Activated effector memory CD4-positive, alpha-beta T cell treated with anti-CD3 and anti-CD28 coated beads, Interleukin-2, amount 50 U/mL, for 16 hours (primary cell): ENCODE measurements at places on chromosomes 5 and 9.

DNA sequence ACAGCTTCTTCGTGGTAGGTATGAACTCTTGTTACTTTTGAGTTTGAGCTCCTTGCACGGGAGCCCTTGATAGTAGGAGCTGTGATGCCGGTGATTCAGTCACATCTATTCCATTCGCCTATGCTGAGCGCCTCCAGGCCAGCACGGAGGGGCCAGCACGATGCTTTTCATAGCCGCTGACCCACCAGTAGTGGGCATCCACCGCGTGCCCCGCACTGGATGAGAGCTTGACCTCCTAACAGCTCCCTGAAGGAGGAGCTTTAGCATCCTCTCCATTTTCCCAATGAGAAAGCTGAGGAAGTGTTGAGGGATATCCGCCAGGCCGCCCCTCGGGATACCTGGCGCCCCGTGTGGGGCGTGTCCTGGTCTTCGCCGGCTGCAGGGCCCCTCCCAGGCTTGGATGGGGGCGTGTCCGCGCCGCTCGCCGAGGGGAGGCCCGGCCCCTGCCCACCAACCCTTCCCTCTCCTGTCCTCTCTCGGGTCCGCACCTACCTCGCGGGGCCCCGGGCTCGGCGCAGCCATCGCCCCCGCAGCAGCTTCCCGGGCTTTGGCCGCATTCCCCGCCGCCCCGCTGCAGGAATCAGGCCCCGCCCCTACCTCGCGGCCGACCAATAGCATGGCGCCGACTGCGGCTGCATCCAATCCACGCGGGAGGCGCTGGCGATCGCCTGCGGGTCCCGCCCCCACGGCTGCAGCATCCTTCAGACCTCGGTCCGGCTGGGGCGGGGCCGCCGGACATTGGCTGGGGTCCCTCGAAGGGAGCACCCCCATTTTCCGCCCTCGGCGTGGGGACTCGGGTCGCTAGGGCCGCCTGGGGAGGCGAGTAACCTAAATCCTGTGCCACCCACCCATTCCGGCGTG is at the start of gene PIP5KL1:
Gene PIP5KL1, minus strand, starts transcription at position 547 of the 861 bp plus-strand sequence. Its CDS starts 25 bp downstream, at position 522.
- peak; percentile 91 for DNase-seq

GRCh38 chr5:142069606-142070399 is 38.8 kb upstream of the NDFIP1 start:
- DNase-seq, result no peak

- DNase-seq, result no peak
Observed at GRCh38 chr5:1971944-1972343, 89.2 kb upstream of the IRX4 start.

DNA sequence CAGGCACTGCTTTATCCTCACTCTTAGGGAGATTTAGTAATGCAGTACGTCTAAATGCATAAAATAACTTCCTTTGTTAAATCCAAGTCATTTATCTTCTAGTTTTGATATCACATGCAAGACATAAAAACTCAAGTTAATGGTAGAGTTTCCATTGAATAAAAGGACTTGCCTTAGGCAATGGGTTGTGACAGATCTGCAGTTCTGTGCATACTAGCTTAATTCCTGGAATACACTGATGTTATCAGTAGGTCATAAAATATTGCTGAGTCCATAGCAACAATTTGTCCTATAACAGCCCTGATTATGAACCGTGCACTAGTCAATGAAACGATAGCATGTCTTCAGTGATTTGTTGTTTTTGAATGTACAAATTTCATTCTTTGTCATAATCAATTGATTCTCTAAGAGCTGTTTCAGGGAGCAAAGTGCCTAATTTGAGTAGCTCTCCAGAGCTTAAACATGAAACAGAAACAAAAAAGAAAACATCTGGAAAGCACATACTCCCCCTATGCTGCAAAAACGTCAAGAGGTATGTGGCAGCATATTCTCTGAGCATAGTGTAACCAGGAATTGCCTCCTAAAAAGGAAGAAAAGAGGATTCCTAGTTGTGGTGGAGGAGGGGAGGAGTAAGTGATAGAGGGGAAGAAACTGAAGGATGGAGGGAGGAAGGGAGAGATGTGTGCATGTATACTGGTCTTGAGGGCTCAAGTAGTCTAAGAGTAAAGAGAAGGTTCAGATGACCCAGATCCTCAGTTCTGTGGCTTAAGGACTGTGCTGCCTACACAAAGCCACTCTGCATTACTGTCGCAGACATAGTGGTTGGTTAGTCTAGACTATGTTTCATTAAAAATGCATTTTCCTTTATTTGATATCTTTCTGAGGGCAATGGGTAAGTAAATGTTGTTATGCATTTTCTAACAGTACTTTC is 589.2 kb downstream of the PRR16 start:
- no peak for DNase-seq

DNA sequence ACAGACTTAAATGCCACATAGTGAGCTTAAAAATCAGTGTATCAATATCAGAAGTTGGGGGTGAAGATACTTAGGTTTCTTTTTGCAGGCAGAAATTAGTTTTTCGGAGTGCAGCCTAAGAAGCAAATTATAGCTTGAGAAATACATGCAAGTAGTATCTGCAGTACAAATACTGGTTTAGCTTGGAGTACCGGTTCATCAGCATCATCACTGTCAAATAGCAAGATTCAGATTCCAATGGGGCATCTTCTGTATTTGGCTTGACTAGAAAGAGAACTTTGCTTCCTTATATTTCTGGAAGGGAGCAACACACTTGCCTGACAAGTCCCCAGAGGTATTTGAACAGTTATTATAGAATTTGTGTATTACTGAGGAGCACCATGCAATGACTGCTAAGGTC is 19.8 kb downstream of the SLC31A1 start:
- DNase-seq, result no peak

- DNase-seq, result no peak
Observed at GRCh38 chr9:129136446-129137035, 25.3 kb downstream of the PTPA start.

- DNase-seq, result no peak
Observed at GRCh38 chr5:54404568-54404967, 50.9 kb upstream of the HSPB3 start.

- peak; percentile 82 for DNase-seq
Observed at GRCh38 chr5:151222790-151223446, 974 bp downstream of the CCDC69 start.

- DNase-seq, result peak; percentile 30
Observed at GRCh38 chr9:124146031-124146561, 111.7 kb upstream of the NEK6 start.

- no peak for DNase-seq
Observed at GRCh38 chr5:71783891-71784290, 64.8 kb downstream of the CARTPT start.

- no peak for DNase-seq
Observed at GRCh38 chr5:138824516-138824915, 50.6 kb downstream of the LRRTM2 start.

GRCh38 chr9:126777733-126778132 is 27.1 kb upstream of the ZBTB43 start:
- DNase-seq, result no peak

GRCh38 chr5:149799119-149799623 is 69.1 kb downstream of the PPARGC1B start:
- DNase-seq, result no peak

- DNase-seq, result peak; percentile 88
Observed at GRCh38 chr9:127903557-127904475, 4.4 kb upstream of the ST6GALNAC6 start.

DNA sequence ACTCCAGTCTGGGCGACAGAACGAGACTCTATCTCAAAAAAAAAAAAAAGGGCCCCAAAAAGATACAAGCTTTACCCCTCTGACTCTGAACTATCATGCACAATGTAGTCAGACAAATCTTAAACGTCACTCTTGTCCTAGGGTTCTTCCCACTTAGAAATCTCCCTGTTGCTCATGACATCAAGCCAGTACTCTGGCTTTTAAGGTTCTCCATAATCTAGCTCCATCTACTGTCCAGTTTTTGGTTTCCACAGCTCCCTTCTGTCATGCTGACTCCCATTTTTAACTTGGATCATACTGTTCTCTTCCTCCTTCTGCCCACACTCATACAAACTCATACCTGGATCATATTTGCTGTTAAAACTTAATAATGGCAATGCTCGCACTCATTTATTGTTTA is 156.7 kb upstream of the TLX3 start:
- no peak for DNase-seq

GRCh38 chr5:122770477-122770876 is 4.4 kb upstream of the SNX2 start:
- no peak for DNase-seq

GRCh38 chr5:97297063-97297703 is 114.1 kb upstream of the RIOK2 start:
- DNase-seq, result no peak

DNA sequence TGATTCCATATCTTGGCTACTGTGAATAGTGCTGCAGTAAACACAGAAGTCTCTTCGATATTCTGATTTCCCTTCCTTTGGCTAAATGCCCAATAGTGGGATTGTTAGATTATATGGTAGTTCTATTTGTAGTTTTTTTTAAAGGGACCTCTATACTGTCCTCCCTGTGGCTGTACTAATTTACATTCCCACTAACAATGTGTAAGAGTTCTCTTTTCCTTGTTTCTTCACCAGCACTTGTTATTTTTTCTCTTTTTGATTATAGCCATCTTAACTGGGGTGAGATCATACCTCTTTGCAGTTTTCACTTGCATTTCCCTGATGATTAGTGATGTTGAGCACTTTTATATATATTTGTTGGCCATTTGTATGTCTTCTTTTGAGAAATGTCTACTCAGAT is 102.0 kb downstream of the CARTPT start:
- DNase-seq, result no peak

- DNase-seq, result no peak
Observed at GRCh38 chr9:32359452-32359851, 25.0 kb upstream of the ACO1 start.

DNA sequence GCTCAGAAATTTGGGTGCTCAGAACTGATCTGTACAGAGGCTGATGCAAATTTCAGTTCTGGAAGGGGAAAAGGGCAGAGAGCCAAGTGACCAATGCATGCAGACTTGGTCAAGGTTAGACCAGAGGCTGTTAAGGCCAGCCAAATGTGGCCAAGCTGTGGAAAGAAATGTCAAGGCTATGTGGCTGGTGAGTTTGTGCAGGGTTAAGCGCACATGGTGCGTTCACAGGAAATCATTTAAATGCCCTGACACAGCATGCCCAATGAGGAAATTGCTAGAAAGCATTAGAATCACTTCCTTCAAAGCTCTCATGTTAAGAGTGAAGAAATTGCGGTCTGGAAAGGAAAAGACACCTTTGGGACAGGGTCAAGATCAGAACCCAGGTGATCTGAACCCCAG is 58.0 kb downstream of the PTPN3 start:
- DNase-seq, result no peak
